Stimulated activated CD8-positive, alpha-beta memory T cell treated with anti-CD3 and anti-CD28 coated beads, Interleukin-2, amount 100 ng/mL, for 1 hour (primary cell): ENCODE measurements at places on chromosomes 2 and 18.

GRCh38 chr2:191777351-191777750, 69.5 kb downstream of the CAVIN2 start:
- no peak for DNase-seq

GRCh38 chr18:47893047-47893446, 37.4 kb downstream of the SMAD2 start:
- DNase-seq: no peak

DNA sequence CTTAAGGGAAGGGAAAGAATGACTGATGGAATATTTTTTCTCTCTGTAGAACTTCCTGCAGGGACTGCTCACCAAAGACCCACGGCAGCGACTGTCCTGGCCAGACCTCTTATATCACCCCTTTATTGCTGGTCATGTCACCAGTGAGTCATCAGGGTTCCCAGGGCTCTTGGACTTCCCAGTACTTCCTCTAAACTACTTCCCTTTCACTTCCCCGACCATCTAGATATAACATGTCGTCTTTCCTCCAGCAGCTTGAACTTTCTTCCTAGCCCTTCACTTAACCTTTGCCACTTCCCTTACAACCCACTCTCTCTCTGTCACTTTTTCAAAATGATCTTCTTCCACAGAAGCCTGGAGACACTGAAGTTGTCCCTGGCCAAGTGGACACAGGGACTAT, 7.2 kb downstream of the STK36 start:
- DNase-seq: no peak

GRCh38 chr2:36965751-36966369, 476 bp downstream of the STRN start:
- peak; percentile 8 for DNase-seq

DNA sequence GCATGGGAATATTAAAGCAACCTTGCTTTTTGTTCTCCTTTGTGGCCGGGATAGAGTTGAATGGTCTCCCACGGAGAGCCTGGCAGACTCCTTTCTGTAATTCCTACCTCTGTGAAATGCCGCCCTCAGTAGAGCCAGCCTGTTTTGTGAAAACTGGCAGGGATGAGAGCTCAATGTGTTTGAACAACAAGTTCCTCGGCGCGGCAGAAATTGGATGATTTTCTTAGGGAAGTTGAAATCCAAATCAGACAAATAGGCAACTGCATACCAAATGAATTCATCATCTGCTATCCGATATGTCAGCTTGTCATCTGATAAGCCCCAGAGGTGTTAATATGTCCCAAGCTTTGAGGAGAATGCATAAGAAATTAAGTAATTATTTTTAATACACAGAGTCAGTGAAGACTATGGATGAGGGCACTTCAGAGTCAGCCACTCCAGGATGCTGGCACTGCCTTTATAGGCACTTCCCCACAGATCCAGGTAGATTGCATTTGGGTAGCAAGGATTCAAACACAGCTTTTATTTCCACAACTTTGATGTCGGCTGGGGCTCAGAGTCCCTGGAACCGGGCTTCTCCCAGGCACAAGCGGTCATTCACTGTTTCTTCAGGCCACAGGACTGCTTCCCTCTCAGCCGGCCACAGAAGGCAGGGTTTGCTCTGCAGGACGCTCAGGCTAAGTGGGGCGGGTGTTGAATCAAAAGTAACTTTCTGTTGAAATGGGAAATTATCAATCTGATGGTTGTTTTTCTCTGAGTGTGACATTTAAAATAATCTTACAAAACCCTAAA, 82.8 kb upstream of the REV1 start:
- DNase-seq: no peak

DNA sequence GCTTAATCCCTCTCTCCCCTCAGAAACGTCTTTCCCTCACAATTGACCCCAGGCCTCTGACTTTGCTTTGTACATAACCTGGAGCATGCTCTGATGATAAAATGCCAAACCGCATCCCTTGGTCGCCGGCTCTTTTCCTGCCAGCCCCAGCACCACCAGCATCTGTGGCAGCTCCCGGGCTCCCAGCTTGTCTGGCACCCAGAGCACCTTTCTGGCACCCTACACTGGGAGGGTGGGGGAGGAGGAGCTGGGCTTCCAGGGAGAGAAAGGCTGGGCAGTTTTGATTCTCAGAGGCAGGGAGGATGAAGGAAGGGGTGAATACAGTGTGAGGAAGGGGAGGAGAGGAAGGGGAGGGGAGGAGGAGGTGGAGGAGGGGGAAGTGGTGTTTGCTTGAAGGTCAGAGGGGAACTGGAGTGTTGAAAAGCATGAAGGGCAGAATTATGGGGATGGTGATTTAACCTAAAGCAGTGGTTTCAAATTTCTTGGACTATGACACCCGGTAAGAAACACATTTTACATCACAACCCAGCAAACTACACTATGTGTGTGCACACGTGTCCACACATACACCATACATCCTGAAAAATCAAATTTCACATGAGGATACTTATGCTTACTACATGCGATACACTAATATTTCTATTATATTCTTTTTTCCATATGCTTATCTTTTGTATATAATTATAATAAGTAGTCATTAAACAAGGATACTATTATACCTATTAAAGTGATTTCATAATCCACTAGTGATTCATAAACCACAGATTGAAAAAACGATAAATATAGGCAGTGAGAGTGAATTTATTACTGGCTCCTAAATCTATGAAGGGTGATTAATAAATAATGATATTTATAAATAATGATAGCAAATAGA, 30.0 kb upstream of the IGFBP2 start:
- DNase-seq: no peak

DNA sequence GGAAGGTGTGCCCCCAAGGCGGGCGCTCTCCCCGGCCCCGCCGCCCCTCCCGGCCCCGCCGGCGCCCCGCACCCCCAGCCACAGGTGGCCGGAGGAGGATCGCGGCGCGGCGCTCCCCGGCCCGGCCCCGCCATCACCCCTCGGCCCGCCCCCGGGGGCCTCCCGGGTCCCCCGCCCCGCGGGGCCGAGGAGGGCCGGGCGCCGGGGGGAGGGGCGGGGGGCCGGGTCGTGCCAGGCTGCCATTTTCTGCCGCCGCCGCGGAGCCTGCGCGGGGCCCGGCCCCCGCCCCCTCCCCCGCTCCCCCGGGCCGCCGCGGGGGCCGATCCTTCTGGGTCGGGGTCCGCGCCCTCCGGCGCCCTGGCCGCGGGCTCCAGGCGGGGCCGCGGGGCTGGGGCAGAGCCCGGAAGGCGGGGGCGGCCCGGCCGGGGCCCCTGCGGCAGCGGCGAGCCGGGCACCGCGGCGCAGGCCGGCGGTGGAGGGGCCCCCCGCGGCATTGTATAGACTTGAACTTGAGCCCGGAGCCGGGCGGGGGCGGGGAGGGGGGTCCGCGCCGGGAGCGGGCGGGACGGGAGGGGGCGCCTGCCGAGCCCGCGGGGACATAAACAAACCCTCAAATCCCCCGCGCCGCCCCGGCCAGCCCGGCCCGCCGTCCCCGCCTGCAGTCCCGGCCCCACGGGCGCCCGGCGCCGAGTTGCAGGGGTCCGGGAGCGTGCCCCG, 556 bp downstream of the DNMT3A start:
- DNase-seq: no peak

DNA sequence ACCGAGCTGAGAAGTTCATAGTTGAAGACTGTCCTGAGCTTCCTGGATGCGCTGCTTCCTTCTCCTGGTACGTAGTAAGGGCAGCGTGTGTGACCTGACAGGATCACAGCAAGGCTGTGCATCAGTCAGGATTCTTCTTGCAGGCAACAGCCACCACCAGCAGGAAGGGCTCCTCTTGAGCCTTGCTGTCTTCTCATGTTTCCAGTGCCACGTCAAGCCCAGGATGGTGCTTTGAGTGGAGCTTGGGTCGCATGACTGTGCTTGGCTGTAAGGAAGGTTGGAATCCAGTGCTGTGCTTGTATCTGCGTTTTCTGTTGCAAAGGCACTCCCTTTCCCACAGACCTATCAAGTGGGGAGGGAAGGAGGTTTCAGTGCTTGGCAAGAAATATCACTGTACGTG, 194.3 kb downstream of the LDLRAD4 start:
- DNase-seq: no peak

GRCh38 chr2:134276381-134277172, 22.7 kb downstream of the MGAT5 start:
- no peak for DNase-seq

GRCh38 chr2:55049821-55050099, 491 bp downstream of the RTN4 start:
- peak; percentile 7 for DNase-seq

GRCh38 chr2:85131116-85131515, 2.1 kb upstream of the TCF7L1 start:
- DNase-seq: no peak

GRCh38 chr18:76537621-76538020, 42.6 kb upstream of the ZNF516 start:
- DNase-seq: no peak
